NCI-H1048 (cell line): ENCODE measurements at places on chromosomes 11 and 22.

DNA sequence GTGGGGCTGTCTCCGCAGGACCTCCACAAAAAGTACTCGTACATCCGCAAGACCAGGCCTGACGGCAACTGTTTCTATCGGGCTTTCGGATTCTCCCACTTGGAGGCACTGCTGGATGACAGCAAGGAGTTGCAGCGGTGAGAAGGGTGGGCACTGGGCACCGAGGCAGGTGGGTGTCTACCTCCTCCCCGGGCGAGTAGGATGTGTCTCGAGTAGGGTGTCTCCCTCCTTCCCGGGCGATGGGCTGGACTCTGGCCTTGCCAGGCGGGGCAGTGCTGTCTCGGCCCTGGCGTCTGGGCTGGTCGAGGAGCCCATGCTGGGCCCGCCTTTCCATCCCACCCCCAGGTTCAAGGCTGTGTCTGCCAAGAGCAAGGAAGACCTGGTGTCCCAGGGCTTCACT is 10.3 kb downstream of the OTUB1 start:
- DNase-seq: no peak

DNA sequence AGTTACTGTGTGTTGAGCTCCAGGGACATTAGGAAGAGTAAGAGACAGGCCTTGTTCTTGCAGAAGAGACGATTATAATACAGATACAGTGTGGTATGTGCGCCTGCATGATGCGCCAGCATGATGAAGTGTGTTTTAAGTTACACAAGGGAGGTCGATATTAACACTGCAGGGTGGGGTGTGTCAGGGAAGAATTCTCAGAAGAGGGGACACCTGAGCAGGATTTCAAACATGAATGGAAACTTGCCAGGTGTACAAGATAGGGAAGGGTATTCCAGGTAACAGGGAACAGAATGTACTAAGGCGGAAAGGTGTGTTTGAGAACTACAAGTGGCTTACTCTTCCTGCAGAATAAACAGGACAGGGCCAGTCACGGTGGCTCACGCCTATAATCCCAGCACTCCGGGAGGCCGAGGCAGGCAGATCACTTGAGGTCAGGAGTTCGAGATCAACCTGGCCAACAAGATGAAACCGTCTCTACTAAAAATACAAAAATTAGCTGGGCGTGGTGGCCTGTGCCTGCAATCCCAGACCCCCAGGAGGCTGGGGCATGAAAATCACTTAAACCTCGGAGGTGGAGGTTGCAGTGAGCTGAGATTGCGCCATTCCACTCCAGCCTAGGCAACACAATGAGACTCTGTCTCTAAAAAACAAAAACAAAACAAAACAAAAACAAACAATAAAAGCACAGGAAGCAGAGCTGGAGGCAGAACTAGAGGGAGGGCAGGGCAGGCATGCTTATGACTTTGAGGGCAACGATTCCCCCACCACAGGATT is 59.0 kb downstream of the SYN3 start:
- DNase-seq: no peak

DNA sequence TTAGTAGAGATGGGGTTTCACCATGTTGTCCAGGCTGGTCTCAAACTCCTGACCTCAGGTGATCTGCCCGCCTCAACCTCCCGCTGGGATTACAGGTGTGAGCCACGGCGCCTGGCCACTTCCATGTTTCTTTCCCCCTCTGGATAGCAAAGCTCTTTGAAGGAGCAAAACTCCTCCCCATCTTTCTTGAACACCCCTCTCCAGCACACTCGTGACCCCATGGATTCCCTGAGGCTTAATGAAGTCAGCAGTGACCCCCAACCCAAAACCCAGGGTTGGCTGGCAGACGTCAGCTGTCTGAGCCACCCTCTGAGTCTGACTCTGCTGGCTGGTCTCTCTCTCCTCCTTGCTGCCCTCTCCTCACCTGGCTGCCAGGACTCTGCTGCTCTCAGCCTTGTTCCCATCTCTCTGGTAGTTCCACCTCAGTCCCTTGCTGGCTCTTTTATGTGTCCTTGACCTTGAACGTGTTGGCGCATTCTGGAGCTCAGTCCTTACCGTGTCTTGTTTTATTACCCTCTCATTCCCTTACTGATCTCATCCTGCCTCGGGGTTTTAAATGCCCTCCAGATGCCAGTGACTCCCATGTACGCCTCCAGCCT is 44.5 kb downstream of the PARVG start:
- DNase-seq: no peak

DNA sequence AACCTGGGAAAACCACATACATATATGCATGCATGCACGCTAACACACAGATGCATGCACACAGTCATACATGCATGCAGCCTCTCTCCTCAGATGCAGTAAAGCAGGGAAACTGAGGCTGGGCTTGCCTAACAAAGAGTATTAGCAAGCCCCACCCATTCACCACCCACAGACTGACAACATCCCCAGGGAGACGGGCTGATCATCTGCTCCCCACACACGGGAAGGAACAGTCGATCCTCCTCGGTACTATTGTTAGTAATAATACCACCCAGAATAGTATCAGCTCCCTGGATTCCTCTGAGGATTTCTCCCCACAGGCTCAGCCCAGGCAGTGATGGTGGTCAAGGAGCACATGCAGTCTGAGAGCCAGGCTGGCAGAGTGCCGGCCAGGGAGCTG is 41.2 kb downstream of the SLC22A12 start:
- DNase-seq: no peak

GRCh38 chr11:11230802-11231562 is 122.1 kb downstream of the CSNK2A3 start:
- DNase-seq: no peak

DNA sequence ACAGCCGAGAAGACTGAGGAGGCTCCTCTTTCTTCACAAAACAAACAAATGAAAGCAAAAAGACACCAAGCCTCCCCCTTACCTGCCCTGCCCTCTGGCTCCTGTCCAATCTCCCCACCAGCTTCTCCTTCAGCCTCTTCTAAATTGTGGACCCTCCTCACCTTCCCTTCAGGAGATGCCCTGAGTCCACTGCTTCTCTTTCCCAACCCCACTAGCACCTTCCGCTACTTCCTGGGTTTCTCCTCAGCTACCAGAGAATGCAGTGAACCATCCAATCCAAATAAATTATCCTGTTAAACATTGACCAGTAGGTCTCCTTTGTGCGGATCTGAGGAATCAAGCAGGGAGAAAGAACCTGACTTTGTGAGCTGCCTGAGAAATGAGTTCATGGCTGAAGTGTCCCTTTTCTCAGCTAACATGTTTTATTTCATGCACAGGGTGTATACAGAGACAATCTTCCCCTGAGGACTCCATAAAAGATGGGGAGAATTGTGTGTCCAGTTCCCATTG is 63.2 kb upstream of the VPREB1 start:
- no peak for DNase-seq
